HFFc6 (cell line): ENCODE measurements at places on chromosomes 2 and 18.

GRCh38 chr2:226797289-226797988 lies 2.2 kb downstream of the IRS1 start:
- peak; percentile 57 for DNase-seq

DNA sequence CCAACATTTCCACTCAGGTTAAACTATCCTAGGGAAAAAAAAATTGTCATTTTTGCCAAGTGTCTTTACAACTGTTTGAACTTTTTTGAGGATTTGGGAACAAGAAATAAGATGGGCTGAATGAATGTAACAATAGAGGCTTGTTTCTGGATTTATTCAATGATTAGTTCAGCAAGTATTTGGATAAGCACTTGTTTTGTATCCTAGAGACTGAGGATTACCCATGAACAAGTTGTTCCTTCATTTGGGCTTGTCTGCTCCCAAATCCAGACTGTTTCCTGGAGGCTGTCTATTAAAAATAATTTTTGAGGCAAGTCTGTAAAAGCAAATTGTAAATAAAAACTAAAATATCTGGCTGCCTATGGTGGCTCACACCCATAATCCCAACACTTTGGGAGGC lies 62.0 kb upstream of the CSRNP3 start:
- no peak for DNase-seq

GRCh38 chr2:17804358-17804757 lies 11.9 kb upstream of the MSGN1 start:
- no peak for DNase-seq

DNA sequence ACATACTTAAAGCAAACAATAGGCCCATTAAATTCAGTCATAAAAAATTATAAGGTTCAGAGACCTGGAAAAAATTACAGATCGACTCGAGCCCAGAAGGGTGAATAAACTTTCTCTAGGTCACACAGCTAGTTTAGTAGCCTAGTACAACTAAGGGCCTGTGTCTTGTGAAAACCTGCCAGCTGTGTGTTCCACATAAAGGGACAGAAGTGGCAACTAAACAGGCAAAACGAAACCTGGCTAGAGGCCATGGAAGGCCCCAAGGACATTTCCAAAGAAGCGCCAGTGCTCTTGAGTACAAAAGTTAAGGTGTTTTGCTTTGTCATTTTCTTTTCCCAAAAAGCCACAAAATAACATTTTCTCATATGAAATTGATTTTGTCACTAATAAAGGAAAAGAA lies 164.9 kb downstream of the L3MBTL4 start:
- DNase-seq: no peak

- DNase-seq: no peak
These were observed 109.8 kb downstream of the FARSB start for GRCh38 chr2:222545823-222546795.

DNA sequence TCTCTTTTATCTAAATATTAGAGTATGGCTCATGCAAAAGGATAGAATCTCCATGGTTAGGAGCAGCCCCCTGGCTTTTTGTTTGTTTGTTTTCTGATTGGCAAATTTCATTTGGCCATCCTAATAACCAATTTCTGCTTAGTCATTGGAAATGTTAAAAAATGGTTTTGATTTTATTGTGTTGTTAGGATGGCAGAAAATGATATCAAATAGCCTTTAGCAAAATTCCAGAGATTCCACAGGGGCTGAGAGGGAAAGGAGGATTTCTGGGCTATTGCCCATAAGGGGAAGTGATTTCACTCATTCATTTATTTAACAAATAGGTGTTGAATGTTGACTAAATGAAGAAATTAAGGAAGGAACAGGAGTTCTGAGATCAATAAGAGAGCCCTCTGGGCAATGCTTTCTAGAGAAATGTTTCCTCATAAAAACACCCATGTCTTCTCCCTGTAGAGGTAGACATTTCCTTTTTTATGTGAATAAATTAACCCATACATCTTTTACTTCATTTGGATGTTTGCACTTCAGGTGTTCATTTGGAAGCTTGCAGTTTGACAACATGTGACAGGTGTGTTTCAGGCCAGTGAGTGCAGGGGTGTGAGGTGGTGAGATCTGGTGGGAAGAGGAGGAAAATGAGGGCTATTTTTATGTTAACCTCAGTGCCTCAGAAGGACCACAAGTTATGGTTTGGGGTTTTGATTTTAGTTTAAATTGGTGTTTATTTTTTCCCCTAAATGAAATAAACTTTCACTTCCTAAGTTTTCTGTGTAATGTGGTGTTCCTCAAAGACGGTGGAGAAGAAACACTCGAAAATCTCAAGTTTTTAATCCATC lies 61.7 kb upstream of the EPC2 start:
- no peak for DNase-seq

DNA sequence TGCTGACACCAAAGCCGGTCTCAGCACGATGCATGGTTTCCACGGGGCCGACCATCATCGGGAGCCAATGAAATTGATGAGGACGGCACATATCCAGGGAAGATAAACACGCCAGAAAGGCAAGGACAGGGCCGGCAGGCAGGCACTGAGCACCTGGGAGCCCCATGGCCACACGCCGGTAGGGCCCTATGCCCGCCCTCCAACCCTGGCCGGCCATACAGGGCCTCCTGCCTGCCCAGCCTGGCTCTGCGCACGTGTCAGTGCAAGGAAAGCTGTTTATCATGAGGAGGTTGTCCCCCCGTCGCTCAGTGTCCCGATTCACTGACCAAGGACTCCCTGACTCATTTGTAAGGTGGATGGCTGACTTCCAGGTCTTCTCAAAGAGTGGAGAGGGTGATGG lies 237.5 kb downstream of the GLI2 start:
- DNase-seq: no peak

GRCh38 chr2:55931281-55931680 lies 7.7 kb upstream of the EFEMP1 start:
- no peak for DNase-seq

GRCh38 chr2:55493220-55493619 lies 26.3 kb upstream of the CFAP36 start:
- DNase-seq: no peak

DNA sequence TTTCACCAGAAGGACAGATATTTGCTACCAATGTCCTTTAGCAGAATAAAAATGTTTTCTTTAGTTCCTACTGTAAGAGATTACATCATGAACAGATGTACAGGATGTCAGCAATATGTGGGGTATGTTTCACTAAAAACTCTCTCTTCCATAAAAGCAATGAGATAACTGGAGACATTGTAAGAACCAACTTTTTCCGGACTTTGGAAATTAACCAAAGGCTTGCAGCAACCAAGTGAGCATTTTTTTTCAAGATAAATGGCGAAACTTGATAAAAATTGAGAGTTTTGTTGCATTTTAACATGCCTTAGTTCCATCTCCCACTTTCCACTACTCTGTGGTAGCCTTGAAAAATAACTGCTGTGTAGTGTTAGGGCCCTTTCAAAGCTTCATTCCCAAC lies 429.8 kb upstream of the CDH2 start:
- no peak for DNase-seq

GRCh38 chr2:83071914-83072313 lies 1387.2 kb downstream of the SUCLG1 start:
- no peak for DNase-seq

- DNase-seq: no peak
These were observed 111.7 kb downstream of the BCL2 start for GRCh38 chr18:63207835-63208234.

- no peak for DNase-seq
These were observed 7.5 kb downstream of the SLC4A1AP start for GRCh38 chr2:27671235-27671634.

DNA sequence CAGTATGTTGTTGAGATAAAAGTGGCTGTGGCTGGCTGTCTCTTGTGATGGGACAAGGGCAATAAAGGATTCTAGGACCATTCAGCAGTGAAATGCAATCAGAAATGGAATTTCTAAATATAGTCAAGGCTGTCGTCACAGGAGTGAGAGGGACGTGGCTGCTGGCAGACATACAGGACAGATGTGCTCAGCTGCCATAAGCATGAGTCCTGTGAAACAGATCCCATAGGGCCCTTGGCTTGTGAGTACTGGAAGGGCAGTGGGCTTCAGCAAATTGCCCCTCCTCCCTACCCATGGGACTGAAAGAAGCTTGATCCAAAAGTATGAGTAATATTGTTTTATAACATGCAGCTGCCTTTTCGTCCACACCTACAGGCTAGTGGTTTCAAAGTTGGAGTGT lies 4.2 kb upstream of the CNNM3 start:
- no peak for DNase-seq

- peak; percentile 82 for DNase-seq
These were observed 19.1 kb downstream of the MXD1 start for GRCh38 chr2:69933839-69934613.

DNA sequence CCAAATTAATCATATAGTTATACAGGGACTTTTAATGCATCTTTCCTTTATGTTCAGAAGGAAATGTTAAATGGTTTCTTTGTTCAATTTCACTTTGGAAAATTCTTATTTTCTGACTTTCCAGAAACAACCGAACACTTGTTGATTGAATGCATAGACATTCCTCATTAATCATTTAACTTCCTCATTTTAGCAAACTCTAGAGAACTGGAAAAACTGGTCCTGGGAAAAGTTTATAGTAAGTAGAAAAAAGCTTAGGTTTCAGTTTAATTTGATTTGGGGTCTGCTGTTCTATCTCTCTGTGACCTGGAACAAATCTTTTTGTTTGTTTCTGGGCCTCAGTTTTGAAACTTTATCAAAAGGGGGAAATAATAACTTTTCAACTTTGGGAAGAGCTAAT lies 320.4 kb downstream of the CMPK2 start:
- no peak for DNase-seq

DNA sequence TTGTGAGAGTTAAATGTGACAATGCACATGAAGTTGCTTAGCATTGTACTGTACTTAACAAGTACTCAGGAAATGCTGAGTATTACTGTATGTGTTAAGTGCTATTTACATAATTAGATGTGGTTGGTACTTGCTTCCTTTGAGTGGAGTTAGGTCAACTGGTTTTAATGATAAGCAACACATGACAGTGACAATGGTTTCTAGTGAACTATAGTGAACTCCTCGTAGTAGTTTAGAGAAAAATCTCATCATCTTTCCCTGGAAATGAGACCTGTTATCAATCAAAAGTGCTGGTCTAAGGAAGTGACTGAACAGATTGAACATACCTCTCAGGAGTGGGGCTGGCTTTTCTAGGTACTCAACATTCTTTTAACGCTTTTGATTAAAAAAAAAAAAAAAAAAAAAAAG lies 29.2 kb upstream of the ZDBF2 start:
- no peak for DNase-seq

DNA sequence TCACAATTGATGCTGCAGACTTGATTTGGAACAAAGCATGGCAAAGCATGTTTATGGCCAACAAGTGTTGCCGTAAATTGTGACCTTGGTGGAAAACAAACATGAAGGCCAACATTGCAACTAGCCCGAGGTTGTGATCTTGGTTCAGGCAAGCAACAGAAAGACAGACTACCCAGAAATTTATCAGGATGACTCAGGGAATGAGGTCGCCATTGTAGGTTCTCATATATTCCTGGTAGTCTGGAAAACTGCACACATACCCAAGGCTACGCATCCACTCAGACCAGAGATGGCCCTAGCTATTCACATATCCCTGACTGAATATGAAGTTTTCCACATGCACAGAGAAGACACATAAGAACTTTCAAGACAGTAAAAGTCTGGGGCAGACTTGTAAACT lies 30.1 kb downstream of the CYP1B1 start:
- no peak for DNase-seq

DNA sequence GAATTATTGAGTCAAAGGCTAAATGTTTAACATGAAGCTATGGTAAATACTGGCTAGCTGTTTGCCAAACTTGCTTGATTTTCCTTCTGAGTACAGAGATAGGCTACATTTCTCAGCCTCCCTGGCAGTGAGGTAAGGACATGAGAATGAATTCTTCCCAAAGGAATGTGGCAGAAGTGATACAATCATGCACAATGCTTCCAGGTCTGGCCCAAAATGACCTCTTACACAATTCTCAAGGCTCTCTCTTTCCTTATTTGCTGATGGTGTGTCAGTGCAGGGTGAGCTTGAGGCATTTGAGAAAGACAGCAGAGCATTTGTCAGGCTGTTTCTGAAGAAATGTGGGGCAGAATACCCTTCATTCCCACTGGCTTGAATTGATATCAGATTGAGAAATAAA lies 95.6 kb upstream of the NABP1 start:
- DNase-seq: peak; percentile 81

DNA sequence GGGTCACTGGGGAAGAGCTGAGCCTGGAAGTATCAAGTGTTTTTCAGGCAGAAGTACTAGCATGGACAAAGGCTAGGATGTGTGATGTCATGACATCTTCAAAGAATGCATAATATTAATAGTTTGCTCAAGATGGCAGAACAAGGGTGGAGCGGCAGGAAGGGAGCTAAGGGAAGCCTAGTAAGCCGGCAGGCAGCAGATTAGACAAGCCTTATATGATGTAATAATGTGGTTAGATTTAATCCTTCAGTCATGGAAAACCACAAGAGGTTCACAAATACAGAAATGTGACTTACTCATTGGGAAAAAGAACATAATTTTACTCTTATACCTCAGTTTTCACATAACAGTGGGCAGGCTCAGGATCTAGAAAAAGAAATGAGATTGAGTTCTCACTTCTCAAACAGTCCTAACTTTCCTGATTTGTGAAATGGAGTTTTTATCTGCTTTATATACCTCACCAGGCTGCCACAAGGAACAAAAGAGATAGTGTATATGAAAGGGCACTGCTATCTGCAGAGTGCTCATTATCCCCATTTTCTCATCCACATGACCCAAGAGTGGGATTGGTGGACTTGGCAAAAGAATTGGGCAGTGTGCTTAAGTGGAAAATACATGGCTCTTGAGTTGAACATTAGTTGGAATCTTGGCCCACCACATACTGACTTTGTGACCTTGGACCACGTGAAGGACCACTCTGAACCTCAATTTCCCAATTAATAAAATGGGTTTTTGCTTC lies 89.1 kb upstream of the LHCGR start:
- DNase-seq: no peak

DNA sequence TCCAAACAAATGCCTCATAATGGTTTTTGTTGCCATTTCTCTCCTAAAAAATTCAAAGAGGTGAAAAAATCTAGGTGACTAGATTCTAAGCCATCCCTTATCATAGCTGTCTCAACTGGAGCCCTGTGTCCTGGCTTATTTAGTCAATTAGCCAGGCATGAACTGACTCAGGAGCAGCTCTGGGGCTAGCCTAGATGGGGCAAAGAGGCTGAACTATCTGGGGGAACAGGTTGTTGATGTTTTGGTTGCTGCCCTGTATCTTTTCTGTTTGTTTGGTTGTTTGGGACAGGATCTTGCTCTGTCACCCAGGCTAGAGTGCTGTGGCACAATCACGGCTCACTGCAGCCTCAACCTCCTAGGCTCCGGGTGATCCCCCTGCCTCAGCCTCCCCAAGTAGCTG lies 14.7 kb downstream of the GEMIN6 start:
- DNase-seq: no peak

- no peak for DNase-seq
These were observed 29.9 kb upstream of the MMADHC start for GRCh38 chr2:149617476-149617875.

DNA sequence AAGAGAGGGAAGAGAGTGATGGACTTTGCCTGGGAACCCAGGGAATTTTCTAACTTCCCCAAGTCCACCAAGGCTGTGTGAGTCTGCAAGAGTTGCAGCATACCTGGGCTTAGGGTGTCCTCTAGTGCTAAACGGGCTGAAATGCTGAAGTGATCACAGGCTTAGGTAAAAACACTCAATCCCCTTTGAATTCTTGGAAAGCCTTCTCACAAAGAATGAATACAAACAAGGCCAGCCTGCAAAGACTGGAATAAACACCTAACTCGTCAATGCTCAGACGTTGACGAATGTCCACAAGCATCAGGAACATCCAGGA lies 30.0 kb upstream of the BMP10 start:
- no peak for DNase-seq

- DNase-seq: no peak
These were observed 36.5 kb downstream of the PSMD14 start for GRCh38 chr2:161344692-161345091.
